Adrenal gland (tissue), 19 donors: ENCODE measurements at places on chromosomes 7 and 10. TPM values are rescaled to one million over a fixed set of nuclear protein-coding genes. Genes with fewer than 3 reads are reported as not detected.

The CASP2 gene
- 5.3 TPM for polyA plus RNA-seq

The MMD2 gene
- 0.03 TPM for polyA plus RNA-seq

The GPR22 gene
- polyA plus RNA-seq, result 1.0 TPM

The PTPRE gene
- 7.6 TPM for polyA plus RNA-seq

The DENND2A gene
- polyA plus RNA-seq, result 8.4 TPM

The DLX6 gene
- polyA plus RNA-seq, result not detected

The TAS2R40 gene
- not detected for polyA plus RNA-seq

The HMX2 gene
- not detected for polyA plus RNA-seq

The ZNF394 gene
- 31.0 TPM for polyA plus RNA-seq

The LRIT2 gene
- polyA plus RNA-seq, result not detected

The EEPD1 gene
- 10.1 TPM for polyA plus RNA-seq

The PODXL gene
- polyA plus RNA-seq, result 10.2 TPM
